ENCODE measurements at places on chromosomes 1 and 21.
A peak's percentile ranks its signal among the peaks of the same experiment; 100 is the strongest.

- DNase-seq = no peak
Measured at GRCh38 chr1:173506437-173506836, 29.3 kb downstream of the PRDX6 start.

- DNase-seq = peak; percentile 62
Measured at GRCh38 chr1:201268604-201269151, 14.6 kb upstream of the PKP1 start.

DNA sequence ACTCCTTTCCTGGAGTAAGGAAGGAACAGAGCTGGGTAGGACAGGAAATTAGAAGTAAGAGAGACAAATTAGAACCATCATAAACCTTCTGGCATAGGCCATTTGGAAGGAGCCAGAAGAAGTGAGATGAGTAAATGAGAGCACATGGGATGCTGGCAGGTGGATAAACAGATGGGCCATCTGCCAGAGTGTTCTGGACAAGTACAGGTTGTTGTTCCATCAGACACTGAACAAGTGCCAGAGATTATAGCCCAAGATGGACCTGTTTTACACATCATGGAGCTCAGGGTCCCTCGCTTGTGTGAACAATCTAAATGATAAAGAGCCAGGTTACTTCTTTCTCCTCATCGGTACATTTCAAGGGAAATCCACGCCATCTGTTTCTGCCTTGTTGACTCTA is 200.3 kb downstream of the HHIPL2 start:
- DNase-seq = no peak

DNA sequence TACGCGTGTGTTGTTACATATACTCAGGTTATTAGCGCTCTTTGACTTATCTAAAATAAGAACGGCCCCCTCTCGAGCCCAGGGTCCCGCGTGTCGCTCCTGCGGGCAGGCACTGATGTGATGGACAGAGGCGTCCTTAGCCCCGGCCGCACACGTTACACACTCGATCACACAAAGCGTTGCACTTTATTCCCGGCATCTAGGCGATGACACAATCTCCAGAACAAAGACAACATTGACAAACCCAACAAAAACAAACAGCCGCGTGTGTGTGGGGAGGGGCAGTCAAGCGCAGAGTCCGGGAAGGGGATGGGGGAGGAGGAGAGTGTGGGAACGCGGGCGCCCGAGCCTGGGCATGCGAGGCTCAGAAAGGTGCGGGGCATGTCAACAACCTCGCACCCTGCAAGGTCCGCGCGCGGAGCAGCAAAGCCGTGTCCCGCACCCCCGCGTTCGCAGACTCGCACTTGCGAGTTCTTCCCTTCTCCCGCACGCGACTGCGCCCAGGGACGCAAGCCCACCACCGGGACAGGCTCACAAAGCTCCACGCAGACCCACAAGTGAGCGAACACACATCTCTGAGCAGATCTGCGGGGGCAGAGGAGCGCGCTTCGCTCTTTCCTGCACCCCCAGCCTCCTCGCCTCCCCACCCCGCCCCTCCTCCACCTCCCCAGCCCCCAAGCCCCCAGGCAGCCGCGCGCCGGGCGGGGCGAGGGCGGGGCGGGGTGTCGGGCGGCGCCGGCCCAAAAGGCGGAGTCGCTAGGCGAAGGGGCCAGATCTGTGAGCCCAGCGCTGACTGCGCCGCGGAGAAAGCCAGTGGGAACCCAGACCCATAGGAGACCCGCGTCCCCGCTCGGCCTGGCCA is at the start of gene EFNA1:
Gene EFNA1 (plus strand): TSS at position 772 of the 862 bp plus-strand sequence. CDS start 102 bp downstream, outside the sequence.
- peak; percentile 83 for DNase-seq

DNA sequence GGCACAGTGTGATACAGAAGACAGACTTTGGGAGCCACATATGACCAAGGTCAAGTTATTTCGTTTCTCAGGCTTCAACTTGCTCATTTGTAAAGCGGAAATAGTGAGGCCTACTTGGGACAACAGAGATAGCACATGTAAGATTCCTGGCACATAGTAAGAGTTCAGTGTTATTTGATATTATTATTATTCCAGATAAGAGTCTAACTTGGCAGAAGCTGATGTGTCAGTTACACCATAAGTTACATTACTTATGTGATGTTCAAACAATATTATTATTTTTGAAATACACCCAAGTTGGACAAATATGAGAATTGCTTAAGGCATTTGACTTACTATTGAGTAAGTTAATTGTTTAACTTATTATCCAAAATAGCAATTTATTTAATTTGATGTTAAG is 10.2 kb upstream of the CYP4X1 start:
- no peak for DNase-seq

DNA sequence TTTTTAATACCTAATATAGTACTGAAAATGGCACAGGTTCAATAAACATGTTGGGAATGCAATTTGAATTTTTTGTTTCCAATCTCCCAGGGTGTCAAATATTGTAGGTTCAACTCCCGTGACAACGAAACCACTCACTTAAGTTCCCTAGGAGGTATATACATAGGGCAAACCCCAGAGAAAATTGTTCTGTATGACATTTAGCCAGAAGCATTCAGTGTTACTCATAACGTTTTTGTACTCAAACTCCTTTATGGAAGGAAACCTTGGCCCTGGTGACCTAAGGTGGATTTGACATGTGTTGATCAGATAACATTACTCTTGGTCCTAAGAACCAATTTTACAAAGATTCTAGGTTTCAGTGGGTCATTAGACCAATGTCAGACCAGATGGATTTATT is 110.6 kb downstream of the USP25 start:
- no peak for DNase-seq

DNA sequence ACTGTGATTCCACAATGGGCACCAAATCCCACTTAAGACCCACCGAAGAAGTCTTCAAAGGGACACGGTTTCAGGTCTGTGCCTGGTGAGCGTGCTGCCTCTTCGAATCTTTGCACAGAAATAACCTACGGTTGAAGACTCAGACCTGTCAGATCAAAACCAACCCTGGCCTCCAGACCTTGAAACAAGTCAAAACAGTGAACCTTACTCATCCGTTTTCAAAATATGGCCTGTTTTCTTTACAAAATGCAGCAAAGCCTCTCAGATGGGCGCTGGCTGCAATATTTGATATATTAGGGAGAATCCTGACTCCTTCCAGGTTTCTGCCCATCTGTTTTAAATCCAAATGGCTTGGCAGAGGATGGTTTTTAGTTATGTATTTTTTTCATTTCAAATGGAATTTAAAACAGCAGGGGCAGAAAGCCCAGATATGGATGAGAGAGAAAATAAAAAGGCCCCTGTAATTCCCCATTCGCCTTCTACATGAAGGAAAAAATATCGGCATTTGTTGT is 14.0 kb downstream of the JUN start:
- DNase-seq = no peak

DNA sequence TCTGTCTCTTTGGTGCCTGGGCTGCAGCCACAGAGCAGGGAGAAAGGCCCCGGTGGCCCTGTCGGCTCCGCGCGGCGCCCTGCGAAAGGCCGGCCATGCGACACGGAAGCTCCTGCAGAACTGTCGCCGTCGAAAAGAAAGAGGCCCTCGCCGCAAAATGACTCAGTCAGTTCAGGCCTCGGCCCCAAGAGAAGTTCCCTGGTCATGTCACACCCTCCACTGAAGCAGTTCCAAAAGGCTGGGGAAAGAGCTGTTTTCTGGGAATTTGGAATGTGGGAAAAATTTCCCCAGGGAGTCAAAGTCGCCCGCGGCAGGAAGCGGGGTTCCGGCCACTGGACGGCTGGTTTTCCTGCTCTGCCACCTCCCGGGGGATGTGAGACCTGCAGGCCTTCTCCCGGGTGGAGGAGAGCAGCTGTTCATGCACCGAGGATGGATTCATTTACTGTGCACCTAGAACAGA is 115.8 kb upstream of the ZNF678 start:
- no peak for DNase-seq

- DNase-seq = peak; percentile 32
Measured at GRCh38 chr21:45607021-45607908, 36.3 kb upstream of the PCBP3 start.

DNA sequence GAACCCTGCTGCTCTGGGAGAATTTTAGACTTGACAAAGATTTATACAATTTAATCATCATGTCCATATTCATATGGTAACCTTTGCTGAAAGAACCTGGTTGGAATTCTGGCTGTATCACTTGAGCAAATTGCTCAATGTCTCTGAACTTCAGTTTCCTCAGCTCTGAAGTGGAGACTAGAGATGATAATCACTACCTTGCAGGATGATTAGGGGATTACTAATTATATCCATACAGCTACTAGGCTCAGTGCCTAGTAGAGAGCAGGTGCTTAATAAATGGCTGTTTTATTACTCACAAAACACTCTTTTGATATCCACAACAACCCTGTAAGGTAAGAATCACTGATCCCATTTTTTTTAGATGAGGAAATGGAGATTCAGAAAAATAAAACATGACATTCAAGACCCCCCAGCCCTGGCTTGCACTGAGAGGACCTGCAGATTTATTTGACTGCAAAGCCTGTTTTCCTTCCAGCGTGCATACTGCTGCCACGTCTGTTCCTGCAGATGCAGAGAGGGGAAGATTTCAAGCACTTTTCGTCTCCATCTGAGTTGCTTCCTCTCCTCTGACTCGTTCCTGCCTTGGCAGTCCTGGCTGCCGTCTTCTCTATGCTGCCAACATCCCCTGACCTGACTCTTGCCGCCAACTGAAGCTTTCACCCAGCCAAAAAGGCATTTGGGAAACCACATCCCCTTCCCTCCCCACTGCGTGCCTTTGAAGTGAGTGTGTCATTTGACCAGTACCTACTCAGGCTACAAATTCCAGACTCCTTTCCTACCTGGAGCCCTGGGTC is 203.0 kb downstream of the PLPP3 start:
- DNase-seq = peak; percentile 75

DNA sequence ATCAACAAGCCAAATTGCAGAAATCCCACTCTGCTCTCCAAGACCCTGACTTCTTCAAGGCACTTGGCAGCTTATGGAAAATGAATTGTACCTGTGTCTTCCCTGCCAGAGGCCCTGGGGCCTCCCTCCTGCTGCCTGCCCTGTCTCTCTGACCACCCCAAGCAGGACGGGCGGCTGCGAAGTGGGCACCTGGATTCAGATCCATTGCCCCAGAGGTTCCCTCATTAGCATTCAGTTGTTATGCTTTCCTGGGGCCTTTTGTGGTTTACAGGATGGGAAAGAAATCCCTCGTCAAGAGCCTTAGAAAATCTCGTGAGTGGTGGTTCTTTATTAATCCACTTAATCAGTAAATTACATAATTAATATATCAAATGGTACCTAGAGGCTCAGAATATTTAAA is 179.3 kb downstream of the TNR start:
- DNase-seq = no peak

DNA sequence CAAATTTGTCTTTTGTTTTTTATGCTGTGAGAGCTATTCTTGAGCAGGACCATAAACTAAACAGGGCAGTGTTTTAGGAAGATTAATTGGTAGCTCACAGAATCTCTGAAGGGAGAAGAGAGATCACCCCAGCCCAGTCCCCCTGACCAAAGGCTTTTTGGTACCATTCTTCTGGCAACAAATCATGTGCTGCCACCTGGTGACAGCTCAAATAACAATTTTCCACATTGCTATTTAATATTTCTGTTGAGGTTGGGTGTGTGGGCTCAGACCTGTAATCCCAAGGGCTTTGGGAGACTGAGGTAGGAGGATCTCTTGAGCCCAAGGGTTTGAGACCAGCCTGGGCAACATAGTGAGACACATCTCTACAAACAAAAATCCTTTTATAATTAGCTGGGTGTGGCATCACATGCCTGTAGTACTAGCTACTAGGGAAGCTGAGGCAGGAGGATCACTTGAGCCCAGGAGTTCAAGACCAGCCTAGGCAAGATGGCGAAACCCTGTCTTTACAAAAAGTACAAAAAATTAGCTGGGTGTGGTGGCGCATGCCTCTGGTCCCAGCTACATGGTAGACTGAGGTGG is 2.2 kb upstream of the TESK2 start:
- DNase-seq = no peak

- peak; percentile 89 for DNase-seq
Measured at GRCh38 chr1:204431310-204432184, 19.9 kb upstream of the PPP1R15B start.

- no peak for DNase-seq
Measured at GRCh38 chr1:145795257-145795881, 28.5 kb downstream of the RNF115 start.

GRCh38 chr1:94973309-94973922 is 46.5 kb upstream of the CNN3 start:
- DNase-seq = no peak

GRCh38 chr1:23159963-23160877 is 8.4 kb downstream of the LUZP1 start:
- no peak for DNase-seq

- DNase-seq = no peak
Measured at GRCh38 chr1:77571642-77572041, 110.8 kb downstream of the ZZZ3 start.

DNA sequence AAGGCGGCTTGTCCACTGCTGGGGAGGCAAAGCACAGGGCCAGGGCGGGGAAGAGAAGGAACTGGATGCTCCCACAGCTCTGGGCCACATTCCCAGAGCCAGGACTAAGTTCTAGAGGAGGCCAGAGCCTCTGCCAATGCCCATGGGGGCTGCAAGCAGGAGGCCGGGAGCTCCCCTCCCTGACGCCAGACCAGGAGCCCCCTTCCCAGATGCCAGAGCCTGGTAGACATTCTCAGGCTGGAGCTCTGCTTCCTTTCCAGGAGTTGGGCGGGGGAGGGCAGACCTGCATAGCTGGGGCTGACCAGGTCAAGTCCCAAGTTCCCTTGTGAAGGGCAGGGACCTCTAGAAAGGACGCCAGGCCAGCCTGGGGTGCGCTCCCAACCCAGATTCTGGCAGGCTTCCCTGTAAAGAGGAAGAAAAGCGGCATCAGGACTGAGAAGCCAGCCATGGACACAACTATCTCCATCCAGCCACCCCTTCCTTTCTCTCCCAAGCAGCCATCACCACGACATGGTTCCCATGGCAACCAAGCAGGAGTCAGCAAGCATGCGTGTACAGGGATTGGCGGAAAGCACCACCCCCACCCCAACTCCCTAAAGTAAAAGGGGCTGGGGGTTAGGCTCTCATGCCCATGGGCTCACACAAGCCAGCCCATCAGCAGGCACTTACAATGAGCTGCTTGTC is 13.4 kb downstream of the KIF21B start:
- no peak for DNase-seq

DNA sequence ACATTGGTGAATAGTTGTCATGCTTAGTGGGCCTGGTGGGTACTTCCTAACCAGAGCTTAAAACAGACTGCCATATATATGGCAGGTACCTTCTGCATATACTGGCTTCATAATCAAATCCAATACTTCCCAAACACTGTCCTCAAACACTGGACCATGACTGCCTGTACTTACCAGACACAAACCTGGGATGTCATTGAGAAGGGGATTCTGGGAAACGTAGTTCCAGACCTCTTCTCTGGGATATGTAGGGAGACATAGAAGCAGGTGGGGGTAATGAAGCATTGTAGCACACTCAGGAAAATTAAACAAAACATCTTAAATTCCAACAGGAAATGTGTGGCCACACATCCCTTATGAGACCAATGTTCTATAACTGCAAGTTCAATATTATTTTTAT is 76.5 kb upstream of the ADAMTS5 start:
- no peak for DNase-seq

Measured in suprapubic skin (tissue), 4 donors.